ENCODE measurements at places on chromosomes 1 and 21. TPM values are rescaled to one million over a fixed set of nuclear protein-coding genes. Genes with fewer than 3 reads are reported as not detected.

Gene ARHGEF16
- total RNA-seq = 3.6 TPM

Gene USP25
- total RNA-seq = 34.1 TPM

Gene ARHGAP29
- total RNA-seq = 14.1 TPM

Gene TMEM81
- 1.3 TPM for total RNA-seq

Gene OR2L8
- not detected for total RNA-seq

Gene EDN2
- total RNA-seq = 2.6 TPM

Gene MPL
- total RNA-seq = not detected

Gene INKA2
- not detected for total RNA-seq

Gene BRDT
- not detected for total RNA-seq

Gene RYR2
- total RNA-seq = 2.3 TPM

GRCh38 chr21:24395320-24395923 is 1211.9 kb downstream of the MRPL39 start:
- DNase-seq = no peak

- peak; percentile 79 for DNase-seq
Measured at GRCh38 chr1:16155537-16156410, at the start of gene EPHA2. Gene EPHA2 (minus strand): TSS chr1:16156069. CDS start chr1:16155932, 137 bp downstream.

- DNase-seq = no peak
Measured at GRCh38 chr1:54564312-54565112, 16.5 kb downstream of the ACOT11 start.

- DNase-seq = no peak
Measured at GRCh38 chr1:151825751-151826660, 5.6 kb downstream of the RORC start.

DNA sequence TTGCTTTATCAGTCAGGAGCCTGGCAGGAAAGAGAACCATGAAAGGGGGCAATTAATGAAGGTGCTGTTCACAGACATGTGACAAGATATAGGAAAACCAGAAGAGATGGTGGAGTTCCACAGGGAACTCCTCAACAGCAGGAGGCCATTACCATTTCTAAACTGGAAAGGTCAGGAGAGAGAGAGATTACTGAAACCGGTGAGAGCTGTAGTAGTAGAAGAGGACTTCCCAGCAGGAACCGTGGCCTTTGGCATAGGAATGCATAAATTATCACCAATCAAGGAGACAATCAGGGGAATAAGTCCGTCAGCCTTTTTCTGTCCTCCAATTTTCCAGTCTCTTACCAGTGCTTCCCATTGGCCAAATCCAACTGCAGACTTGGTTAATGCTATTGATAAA is 23.0 kb upstream of the ABCD3 start:
- no peak for DNase-seq

GRCh38 chr1:167695147-167695546 is 26.6 kb upstream of the MPZL1 start:
- no peak for DNase-seq

DNA sequence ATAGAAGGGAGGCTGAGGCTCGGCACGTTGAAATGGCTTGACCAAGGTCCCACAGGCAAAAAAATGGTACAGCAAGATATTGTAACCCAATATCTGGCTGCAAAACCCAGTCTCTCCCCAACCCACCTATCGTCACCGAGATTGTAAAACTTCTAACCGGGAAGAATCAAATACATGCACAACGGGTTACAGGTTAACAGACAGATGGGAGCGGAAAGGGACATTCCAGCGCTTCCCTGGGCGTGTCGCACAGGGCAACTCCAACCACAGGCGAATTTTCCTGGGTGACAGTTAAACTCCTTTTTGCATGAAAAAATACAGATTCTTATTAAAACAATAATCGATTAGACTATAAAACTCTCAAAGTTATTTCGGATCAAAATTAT is 31.8 kb upstream of the JUN start:
- DNase-seq = peak; percentile 53

DNA sequence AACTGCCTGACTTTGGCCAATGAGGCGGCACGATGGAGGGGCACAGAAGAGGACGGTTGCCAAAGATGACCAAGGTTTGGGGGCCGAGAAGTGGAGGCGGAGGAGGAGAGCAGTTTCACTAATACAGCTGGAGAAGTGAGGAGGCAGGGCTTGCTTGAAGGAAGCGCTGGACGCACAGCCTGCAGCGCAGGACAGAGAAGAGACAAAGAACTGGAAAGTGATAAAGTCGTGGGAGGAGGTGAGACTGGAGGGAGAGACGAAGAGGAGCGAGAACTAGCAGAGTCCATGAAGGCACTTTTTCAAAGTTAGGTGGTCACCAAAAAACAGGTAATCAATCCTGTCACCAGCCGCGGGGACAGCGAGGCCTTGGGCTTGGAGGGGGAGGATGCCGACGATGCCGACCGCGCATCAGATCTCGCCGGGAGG is 771 bp downstream of the PACC1 start:
- no peak for DNase-seq

- peak; percentile 33 for DNase-seq
Measured at GRCh38 chr1:17719874-17720273, 35.3 kb upstream of the ACTL8 start.

DNA sequence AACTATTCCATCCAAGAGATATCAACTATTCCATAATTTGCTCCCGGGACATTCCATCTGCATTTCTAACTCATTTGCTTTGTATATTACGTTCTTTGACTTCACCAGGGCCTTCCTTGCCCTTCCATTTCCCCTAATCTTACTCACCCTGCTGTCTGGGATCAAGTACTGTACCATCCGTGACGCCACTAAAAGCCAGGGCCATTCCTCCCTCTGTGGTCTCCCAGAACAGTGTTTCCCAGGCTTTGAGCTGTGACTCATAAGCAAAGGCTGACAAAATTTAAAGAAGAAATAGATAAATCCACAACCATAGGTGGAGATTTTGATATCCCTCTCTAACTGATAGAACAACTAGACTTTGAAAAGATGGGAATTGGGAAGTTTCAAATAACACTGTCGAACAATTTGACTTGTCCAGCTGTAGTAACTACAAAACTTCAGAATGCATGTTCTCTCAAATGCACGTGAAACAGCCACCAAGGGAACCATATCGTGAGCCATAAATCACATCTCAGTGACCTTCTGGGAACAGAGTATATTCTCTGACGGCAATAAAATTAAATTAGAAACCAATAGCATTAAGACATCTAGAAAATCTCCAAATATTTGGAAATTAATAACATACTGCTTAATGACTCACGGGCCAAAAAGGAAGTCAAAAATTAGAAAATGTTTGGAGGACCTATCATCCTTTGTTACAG is 501.0 kb downstream of the SETD4 start:
- peak; percentile 98 for DNase-seq

- no peak for DNase-seq
Measured at GRCh38 chr1:183419399-183419798, 1.2 kb upstream of the NMNAT2 start.

DNA sequence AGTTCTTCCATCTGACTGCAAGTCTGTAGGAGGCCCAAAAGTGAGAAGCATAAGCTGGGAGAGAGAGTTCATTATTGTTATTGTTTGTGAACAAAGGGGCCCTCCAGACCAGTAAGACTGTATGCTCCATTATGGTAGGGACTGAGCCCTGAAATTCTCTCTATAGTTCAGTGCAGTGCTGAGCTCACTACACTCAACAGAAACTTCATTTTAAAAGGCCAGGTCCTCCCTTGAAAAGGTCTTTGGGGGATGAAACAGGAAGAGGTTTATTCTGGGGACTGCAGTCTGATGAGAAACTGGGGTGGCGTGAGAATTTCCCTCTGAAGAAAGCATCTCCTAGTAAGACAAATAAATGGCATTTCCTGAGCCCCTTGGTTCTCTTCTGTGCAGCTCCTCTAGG is 5.5 kb upstream of the GATAD2B start:
- no peak for DNase-seq

DNA sequence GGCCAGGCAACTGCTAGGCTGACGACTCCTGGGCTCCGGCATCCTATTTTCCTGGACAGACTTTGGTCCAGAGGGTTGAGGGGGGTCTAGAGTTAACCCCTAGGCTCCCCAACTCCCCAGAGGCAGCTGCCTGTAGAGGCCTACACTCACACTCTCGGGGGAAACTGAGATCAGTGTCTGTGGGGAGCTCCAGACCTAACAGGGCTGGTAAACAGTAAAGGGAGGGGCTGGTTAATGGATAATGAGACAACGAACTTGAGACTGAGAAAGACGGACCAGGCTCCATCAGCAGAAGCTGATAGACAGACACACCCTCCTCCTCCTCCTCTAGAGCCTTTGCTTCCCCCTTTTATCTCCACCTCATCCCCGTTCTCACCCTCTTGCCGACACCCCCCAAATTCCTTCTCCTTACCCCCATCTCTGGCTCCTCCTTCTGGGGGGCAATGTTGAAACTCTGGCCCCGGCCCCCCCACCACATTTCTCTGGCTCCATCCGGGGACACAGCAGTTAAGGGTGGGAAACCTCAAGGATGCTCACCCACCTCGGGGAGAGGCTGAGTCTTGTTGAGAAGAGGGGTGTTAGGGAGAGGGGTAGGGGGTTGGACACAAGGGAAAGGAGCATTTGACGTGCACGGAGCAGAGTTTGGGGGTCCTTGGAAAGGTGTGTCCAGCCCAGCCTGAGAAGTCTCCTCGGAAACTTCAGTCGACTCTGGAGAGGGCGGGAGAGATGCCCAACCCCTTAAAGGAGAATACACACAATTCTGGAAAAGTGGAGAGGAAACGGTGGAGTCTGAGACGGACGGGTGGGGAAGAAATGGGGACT is at the start of gene MTMR11:
Gene MTMR11, minus strand, starts transcription at position 710 of the 822 bp plus-strand sequence. Its CDS starts 232 bp downstream, at position 478.
- peak; percentile 60 for DNase-seq

DNA sequence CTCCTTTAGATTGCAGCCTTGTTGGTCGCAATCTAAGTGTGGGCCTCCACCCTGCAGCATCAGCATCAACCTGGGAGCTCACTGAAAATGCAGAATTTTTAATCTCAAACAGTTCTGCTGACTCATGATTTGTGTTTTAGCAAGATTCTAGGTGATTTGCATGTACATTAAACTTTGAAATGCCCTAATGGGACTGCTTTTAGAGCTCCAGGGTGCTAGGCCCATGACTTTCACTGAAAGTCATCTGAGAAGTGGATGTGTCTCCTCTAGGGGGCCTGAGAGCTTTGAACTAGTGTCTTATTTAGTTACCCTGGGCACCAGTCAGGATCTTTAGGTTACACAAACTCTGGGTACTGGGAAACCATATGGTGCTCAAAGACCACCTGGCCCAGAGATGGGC is 9.0 kb downstream of the TRIM67 start:
- DNase-seq = no peak

DNA sequence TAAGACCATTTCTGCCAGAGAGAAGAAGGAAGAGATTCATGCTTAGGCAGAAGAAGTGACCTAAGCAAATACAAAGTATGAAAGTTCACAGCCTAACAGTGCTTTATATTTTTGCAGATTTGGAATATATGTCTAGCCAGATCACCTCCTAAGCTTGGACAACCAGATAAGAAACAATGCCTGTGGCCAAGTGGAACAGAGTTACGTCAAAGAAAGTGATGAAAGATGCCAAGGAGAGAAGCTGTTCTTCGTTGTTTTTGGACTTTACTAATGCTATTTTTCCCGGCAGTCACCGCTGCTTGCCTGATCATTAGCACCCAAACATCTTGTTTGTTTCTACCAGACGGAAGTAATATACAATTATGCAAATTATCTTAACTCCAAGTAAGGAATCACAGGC is 489.2 kb upstream of the C1orf87 start:
- no peak for DNase-seq

GRCh38 chr1:87449348-87449963 is 120.8 kb downstream of the LMO4 start:
- no peak for DNase-seq

DNA sequence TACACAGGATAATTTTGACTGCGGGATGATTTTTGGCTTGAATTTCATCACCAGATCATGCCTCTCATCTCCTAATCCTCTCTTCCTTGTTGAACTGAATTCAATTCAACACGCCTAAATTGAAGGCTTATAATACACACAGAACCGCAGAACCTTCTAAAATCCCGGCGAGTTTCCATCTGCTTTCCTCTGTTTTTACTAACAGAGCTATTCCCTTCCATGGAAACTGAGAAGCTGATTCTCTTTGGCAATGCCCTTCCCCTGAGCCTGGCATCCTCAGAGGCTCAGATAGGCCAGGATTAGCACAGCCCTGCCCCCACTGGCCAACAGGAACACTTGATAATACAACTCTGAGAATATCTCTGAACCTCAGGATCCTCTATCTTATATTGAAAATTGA is 130.2 kb downstream of the CAPN8 start:
- no peak for DNase-seq

- DNase-seq = no peak
Measured at GRCh38 chr21:17786071-17786850, 32.9 kb downstream of the C21orf91 start.

- DNase-seq = no peak
Measured at GRCh38 chr1:100847361-100848082, 47.1 kb downstream of the EXTL2 start.

GRCh38 chr21:41366522-41367151 is 4.8 kb downstream of the MX2 start:
- peak; percentile 92 for DNase-seq

DNA sequence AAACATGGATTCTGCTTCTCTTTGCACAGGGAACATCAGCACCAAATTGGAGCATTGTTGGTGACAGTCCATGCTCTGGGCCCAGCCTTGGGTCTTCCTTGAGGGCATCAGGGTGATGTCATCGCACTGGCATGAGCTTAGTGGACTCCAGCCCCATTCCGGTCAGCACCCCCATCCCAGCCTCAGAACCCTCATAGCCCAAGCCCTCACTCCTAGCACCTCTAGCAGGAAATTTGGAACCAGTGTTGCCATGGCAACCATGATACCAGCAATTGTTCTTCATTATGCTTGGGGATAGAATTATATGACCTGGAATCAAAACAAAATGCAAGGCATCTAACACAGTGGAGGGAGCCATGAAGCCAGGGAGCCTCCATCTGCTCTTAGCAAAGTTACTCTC is 83.1 kb downstream of the VWA5B1 start:
- DNase-seq = no peak

DNA sequence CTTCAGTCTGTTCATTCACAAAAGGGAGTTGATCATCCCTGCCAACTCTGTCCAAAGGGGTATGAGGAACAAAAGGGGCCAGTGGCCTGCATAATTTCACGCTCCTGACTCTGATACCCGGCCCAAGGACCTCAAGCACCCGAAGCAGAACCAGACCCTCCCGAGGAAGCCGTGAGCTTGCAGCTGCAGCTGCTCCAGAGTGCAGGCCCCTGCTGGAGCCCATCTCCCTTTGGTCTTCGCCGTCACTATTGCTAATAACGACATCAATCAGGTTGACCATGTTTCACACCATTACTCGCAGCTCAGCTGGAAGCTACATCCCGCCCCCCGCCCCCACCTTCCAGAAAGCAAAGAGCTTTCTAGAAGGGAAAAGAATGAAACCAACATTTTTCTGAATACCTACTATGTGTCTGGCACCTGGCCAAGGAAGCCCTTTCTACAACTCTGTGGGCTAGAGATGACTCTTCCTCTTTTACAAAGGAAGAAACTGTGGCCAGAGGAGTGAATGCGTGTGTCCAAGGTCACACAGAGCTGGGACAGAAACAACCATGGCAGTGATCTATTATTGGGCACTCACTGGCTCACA is 5.5 kb downstream of the NKAIN1 start:
- DNase-seq = no peak

- DNase-seq = no peak
Measured at GRCh38 chr1:19892129-19892528, 9.9 kb downstream of the OTUD3 start.

GRCh38 chr1:178046591-178047270 is 47.2 kb upstream of the RASAL2 start:
- DNase-seq = no peak
